ENCODE measurements at places on chromosomes 3 and 15.
A peak's percentile ranks its signal among the peaks of the same experiment; 100 is the strongest.

GRCh38 chr3:129868912-129869311 lies 24.6 kb downstream of the TMCC1 start:
- no peak for DNase-seq

GRCh38 chr3:177251755-177252154 lies 54.5 kb upstream of the TBL1XR1 start:
- no peak for DNase-seq

GRCh38 chr3:9071936-9072666 lies 108.8 kb upstream of the RAD18 start:
- DNase-seq = no peak

GRCh38 chr3:65901226-65901625 lies 137.5 kb downstream of the MAGI1 start:
- DNase-seq = no peak

GRCh38 chr3:177827511-177828207 lies 630.4 kb upstream of the TBL1XR1 start:
- DNase-seq = no peak

- DNase-seq = no peak
Measured at GRCh38 chr15:42508263-42508690, 12.8 kb downstream of the SNAP23 start.

GRCh38 chr15:46120713-46121112 lies 485.9 kb downstream of the SQOR start:
- DNase-seq = no peak

- peak; percentile 28 for DNase-seq
Measured at GRCh38 chr15:78234515-78235040, at the start of gene ACSBG1. ACSBG1 (minus strand) TSS chr15:78234565; CDS start chr15:78234501, 64 bp downstream.

- peak; percentile 18 for DNase-seq
Measured at GRCh38 chr3:108489776-108490175, 20.6 kb downstream of the MYH15 start.

GRCh38 chr15:41660235-41661077 lies at the start of gene MGA:
MGA (plus strand) TSS chr15:41660405.
- peak; percentile 91 for DNase-seq

GRCh38 chr15:60563539-60564404 lies 84.8 kb upstream of the ICE2 start:
- DNase-seq = no peak

GRCh38 chr3:127734754-127735473 lies 62.2 kb downstream of the ABTB1 start:
- DNase-seq = no peak

DNA sequence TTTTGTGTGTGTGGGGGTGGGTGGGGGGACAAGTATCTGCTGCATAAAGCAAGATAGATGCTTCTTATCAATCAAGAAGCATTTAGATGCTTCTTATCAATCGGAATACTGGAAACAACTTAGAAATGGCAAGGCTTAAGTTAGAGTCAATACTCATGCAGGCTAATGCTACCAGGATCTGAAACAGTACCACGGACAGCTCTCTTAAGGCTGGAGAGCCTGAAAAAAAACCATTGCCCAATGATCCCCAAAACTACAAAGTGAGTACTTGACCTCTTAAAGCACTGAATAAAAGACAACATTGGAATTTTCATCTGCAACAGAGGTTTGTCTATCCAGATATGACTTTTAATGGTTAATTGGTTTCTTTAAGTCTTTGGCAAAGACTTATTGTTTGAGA lies 262.3 kb downstream of the GAP43 start:
- peak; percentile 10 for DNase-seq

DNA sequence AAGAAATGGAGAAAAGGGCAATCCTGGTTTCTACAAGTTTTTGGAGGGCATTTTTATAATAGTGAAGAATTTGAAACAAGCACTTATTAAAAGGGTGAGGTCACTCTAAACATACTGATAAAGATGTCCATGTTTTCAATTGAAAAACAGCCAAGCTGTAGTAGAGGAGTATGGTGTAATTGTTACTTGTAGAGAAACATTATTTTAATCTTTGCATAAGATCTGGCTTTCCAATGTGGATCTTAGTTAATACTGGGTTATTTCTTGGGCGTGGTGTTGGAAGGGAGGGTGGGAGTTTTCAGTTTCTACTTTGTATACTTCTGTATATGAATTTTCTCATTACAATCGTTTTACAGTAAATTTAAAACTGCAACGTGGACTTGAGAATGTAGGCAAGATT lies 22.8 kb downstream of the MORF4L1 start:
- DNase-seq = no peak

- no peak for DNase-seq
Measured at GRCh38 chr15:64596701-64597476, 136.5 kb downstream of the ZNF609 start.

GRCh38 chr3:80014576-80014975 lies 246.8 kb upstream of the ROBO1 start:
- DNase-seq = no peak

GRCh38 chr3:23888617-23889228 lies 28.1 kb downstream of the NKIRAS1 start:
- DNase-seq = no peak

- DNase-seq = no peak
Measured at GRCh38 chr3:126781406-126781805, 77.4 kb downstream of the CHCHD6 start.

DNA sequence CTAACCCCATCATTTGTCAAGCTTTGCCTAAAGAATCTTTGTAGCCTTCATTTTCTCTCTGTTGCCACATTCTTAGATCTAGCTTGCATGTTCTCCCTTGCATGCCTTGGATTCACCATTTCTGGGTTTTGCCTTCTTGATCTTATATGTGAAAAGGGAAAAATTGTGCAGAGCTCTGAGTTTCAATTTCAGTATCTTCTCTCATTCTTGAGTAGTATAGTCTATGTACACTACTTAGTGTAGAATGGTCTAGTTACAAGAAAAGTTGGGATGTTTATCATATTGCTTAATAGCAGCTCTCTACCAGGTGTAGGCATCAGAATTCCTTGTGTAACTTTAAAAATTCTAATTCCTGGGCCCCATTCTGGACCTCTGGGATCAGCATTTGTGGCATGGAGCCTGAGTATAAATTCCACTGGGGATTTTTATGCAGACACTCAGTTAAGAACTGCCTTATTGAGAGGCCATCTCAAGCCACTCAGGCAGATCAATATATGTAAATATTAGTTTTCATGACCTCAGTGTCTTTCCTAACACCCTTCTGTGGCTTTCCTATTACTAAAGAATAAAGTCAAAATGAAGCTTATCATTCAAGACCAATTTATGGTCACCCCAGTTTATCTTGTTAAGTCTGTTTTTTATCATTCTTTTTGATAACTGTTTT lies 23.4 kb downstream of the GTF2E1 start:
- no peak for DNase-seq

DNA sequence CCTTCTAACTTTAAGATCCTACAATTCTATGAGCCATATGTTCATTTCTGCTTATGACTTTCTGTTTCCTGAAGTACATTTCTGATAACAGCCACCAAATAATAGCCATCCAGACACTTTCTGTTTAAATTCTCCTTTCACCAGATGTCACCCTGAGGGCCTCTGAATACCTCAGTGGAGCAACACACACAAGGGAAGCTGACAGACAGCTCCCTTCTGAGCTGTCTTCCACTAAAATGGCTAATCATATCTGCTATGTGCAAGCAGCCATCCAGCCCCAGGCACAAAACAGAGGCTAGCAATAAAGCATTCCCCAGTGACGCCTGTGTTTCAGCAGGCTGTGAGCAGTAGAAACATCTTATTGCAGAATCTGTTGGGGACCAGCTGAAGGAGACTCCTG lies 666.6 kb upstream of the UBE2E2 start:
- no peak for DNase-seq

- DNase-seq = no peak
Measured at GRCh38 chr15:63970621-63971426, 75.5 kb downstream of the DAPK2 start.

- no peak for DNase-seq
Measured at GRCh38 chr3:133775309-133775708, 29.1 kb downstream of the TF start.

DNA sequence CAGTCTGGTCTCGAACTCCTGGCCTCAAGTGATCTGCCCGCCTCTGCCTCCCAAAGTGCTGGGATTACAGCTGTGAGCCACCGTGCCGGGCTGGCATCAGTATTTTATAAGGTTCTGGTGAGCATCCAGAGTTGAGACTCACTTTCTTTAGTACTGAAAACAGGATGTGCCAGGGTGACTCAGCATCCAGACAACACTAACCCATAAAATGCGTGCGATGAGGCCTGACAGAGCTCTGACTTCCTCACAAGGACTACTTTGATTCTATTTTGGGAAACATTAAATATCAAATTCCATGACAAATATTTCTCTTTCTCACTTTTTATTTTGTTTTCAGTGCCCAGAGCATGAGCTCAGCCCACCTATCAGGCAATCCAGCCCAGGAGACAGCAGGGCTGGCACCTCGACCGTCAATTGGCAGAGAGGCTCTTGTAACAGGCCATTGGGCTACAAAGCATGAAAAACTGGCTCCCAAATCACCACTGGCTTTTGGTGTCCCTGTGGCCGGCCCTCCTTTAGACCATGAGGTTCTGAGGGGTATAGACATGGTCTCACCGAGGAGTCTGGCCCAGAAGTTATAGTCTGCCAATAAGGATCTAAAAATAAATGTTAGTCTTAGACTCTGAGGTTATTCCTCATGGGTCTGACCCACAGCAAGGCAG lies 75.0 kb downstream of the FEM1B start:
- no peak for DNase-seq

GRCh38 chr15:91469632-91470567 lies 369.8 kb downstream of the SV2B start:
- no peak for DNase-seq

- DNase-seq = no peak
Measured at GRCh38 chr15:76200641-76201105, 110.6 kb downstream of the ETFA start.

- DNase-seq = no peak
Measured at GRCh38 chr15:66620744-66621344, 55.0 kb upstream of the LCTL start.

- DNase-seq = no peak
Measured at GRCh38 chr15:42911058-42911592, 9.5 kb downstream of the TTBK2 start.

- no peak for DNase-seq
Measured at GRCh38 chr3:178100908-178101307, 435.3 kb upstream of the KCNMB2 start.

- DNase-seq = no peak
Measured at GRCh38 chr15:101088271-101088670, 163.6 kb downstream of the CHSY1 start.

DNA sequence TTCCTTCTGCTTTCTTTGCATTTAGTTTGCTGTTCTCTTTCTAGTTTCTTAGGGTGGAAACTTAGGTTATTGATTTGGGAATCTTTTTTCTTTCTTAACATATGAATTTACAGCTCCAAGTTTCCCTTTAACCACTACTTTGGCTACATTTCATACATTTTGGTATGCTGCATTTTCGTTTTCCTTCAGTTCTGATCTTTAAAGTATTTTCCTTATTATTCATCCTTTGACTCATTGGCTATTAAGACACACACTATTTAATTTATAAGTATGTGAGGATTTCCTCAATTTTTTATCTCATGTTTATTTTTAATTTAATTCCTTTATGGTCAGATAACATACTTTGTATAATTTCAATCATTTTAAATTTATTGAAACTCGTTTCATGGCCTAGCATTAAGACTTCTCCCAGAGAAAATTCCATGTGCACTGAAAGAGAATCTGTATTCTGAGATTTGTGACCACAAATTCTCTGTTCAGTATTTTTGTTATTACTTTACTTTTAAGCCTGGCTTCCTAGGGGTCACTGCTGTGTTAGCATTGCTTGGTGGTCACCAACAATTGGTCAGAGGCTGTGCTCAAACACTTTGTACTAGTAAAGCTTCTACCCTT lies 87.7 kb downstream of the CFAP20DC start:
- DNase-seq = no peak
